ENCODE measurements at places on chromosomes 1 and 21.

GRCh38 chr1:156858555-156858956 is 361 bp downstream of the INSRR start:
- DNase-seq: no peak

- no peak for DNase-seq
These were observed 63.8 kb upstream of the LYST start for GRCh38 chr1:235930543-235930942.

- no peak for DNase-seq
These were observed 38.6 kb upstream of the GADD45A start for GRCh38 chr1:67646145-67647035.

DNA sequence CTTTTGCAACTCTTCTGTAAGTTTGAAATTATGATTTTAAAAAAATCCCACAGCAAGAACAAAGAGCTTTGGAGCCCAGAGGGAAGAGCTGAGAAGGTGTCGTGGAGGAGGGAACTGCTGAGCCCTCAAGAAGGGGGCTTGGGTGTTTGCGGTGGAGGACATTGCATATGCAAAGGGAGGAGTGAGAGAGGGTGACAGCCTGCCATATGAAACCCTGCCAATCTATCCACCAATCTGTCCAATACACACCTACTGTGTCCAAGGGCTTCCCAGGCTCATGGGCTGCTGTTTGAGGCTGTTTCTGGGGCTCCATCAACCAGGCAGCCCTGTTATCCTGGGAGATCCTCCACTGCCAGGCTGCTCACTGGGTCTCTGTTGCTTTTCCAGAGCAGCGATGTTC is 15.2 kb downstream of the WNT4 start:
- no peak for DNase-seq

GRCh38 chr1:240492832-240493440 is 119.0 kb downstream of the GREM2 start:
- DNase-seq: peak; percentile 3

DNA sequence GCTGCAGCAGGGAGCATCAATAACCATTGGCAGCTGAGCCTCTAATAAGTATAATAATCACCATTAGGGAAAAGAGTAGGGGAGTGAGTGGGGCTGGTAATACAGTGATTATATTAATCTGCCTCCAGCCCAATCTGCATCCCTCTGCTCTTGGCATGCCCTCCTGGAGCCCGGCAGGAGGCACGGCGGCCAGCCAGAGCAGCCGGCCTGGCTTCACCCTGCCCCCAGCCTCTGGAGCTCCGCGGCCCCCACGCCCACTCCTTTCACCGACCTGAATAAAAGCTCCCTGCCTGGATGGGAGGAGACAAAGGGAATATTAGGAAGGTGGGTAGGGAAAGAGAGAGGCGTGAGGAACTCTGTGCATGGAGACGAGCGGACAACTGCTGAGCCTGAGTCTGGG is 28.3 kb downstream of the OPTC start:
- DNase-seq: no peak

- no peak for DNase-seq
These were observed 15.0 kb upstream of the FAM131C start for GRCh38 chr1:16088351-16088911.

GRCh38 chr1:232183266-232183800 is 446.6 kb downstream of the SIPA1L2 start:
- no peak for DNase-seq

DNA sequence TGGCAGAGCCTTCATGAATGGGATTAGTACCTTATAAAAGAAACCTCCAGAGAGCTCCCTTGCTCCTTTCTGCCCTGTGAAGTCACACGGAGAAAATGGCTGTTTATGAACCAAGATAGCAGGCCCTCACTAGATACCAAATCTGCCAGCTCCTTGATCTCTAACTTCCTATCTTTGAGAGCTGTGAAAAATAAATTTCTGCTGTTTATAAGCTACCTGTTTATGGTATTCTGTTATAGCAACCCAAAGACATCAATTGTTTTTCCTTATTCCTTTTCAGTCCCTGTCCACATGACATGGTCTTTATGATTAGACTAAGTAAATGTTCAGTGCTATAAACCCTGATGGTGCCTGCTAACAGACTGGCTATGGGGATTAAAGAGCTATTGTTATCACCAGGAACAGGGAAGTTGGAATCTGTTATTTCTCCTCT is 9.7 kb upstream of the STIL start:
- DNase-seq: no peak

DNA sequence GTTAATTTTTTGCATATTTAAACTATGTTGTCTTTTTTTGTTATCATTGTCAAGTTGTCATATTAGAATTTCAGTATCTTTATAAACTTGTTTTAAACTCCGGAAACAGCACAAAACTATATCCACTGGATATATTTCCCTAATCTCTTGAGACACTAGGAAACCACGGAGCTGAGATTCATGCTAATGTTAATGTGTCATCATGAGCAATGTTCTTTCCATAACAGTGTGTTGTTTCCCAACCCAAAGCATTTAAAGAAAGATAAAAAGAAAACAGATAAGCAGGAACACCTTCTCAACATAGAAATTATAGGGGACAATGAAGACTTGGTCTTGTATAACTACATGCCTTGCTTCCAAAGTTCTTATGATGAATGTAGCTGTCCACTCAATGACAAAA is 626.2 kb upstream of the TMPRSS15 start:
- DNase-seq: no peak

- DNase-seq: no peak
These were observed 101.7 kb downstream of the OLFML2B start for GRCh38 chr1:161921990-161922389.

GRCh38 chr1:209539576-209539975 is 43.9 kb upstream of the CAMK1G start:
- DNase-seq: no peak

GRCh38 chr1:225794954-225795353 is 15.0 kb upstream of the EPHX1 start:
- no peak for DNase-seq

- DNase-seq: no peak
These were observed 26.2 kb upstream of the SNX27 start for GRCh38 chr1:151585622-151586021.

DNA sequence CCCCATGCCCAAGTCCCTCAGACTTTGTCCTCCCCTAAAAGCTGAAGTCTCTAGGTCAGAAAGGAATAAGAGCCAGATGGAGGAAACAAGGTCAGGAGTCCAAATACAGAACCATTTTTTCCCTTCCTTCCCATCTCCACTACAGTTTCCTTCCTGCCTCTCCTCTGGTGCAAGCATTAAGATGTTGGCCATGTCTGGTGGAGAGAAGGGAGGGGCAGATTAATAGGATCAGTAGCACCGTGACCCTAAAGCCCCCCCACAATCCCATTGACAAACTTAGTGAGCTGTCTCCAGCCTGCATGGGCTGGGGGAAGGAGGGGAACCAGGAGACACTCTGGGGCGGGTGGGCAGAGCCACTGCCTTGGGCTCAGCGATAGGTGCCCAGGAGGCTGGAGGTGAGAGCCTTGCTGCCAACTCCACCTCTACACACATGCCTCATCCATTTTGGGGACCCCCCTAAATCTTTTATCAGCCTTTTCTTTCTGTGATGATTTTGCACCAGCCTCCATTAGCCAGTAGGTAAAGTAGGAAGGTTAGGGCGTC is 59.8 kb downstream of the RHBG start:
- no peak for DNase-seq

DNA sequence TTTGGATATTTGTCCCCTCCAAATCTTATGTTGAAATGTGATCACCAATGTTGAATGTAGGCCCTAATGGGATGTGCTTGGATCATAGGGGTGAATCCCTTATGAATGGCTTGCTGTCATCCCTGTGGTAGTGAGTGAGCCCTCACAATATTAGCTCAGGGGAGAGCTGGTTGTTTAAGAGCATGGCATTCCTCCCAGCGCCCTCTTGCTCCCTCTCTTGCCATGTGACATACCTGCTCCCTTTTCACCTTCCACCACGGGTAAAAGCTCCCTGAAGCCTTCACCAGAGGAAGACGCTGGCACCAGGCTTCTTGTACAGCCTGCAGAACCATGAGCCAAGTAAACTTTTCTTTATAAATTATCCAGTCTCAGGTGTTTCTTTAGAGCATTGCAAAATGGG is 305.6 kb downstream of the KCTD3 start:
- DNase-seq: no peak

- DNase-seq: no peak
These were observed 5.7 kb upstream of the CSTB start for GRCh38 chr21:43781846-43782245.

DNA sequence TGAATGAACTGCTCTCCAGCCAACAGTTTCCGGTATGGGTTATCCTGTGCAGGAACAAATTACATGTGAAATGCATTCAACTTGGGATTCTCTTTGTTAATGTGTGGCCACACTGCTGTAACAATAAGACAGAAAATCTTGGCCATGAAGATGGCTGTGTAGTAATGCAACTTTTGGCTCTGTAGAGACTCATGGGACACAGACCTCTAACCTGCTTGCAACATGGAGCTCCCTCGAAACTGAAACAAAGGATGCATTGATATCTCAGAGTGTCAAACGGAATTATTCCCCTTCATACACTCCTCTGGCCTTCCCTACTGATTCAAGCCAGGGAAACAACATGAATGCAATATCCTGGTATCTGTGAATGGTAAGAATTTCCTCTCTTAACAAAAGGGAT is 559.3 kb upstream of the ZRANB2 start:
- no peak for DNase-seq

DNA sequence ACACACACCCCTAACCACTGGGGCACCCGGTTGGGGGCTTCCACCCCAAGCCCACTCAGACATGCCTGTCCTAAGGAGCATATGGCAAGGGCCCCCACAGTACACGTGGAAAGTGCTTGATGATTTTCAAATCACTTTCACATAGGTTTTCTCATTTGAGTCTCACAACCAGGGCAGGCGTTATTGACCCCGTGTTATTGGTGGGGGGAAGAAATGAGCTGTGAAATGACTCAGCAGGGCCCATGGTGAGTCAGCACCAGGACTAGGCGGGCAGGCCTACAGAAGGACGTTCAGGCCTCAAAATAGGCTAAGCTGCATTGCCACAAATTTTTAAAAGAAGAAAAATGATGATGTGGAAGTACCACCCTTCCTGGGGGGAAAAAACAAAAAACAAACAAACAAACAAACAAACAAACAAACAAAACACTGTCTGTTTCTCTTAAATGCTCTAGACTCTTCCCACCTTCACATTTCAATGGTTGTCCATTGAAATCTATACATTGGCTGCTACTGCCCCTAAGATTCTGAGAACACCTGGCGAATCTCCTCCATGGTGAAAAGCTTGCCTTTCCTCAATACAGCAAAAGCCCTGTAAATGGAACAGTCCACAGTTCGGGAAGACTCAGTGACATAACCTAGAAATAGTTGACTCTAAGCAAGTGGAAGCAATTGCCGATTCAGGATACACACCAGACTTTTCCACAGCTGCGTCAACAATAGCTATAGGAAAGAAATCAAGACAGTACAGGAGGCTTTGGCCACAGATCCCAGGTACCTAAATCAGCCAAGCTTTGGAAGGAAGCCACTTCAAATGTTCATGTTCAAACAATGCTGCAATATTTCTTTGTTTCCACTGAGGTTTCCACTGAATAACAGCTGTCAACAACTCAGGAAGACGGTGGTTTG is 234.7 kb downstream of the TOMM20 start:
- DNase-seq: peak; percentile 53

DNA sequence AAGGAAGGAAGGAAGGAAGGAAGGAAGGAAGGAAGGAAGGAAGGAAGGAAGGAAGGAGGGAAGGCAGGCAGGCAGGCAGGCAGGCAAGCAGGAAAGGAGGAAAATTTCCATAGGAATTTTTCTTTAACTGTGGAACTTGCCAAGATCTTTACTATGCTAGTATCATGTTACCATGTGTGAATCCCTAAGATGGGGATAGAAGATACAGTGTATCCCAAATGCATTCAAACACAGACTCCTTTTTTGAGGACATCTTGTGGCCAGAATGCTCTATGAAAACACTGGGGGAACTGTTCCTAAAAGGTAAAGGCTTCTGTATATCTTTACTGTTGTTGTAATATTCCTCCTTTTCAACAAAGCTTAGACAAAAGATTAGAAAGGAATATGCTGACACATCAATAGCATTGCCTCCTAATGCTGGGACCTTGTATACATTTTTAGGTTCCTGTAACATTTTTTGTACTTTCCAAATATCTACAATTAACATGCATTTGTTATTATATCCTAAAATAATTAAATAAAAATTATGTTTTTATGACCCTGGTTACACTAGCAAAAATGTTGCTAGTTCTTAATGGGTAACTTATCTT is 20.6 kb downstream of the CCDC190 start:
- DNase-seq: no peak

DNA sequence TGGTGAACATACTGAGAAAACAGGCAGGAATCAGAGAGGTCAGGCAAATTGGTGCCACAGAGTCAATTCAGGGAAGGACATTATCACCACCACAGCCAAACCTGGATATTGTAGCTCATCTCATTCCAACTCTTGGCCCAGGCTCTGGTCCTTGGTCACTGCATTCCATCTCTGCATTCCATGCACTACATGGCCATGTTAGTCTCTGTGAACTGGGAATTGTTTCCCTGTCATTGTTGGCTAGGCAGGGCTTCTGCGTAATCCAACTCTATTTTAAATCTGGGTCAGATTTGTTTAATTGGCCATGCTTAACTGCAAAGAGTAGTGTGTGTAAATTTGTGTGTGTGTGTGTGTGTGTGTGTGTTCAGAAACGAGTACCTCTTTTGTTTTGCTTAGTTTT is 837.6 kb upstream of the ADAMTS5 start:
- no peak for DNase-seq

DNA sequence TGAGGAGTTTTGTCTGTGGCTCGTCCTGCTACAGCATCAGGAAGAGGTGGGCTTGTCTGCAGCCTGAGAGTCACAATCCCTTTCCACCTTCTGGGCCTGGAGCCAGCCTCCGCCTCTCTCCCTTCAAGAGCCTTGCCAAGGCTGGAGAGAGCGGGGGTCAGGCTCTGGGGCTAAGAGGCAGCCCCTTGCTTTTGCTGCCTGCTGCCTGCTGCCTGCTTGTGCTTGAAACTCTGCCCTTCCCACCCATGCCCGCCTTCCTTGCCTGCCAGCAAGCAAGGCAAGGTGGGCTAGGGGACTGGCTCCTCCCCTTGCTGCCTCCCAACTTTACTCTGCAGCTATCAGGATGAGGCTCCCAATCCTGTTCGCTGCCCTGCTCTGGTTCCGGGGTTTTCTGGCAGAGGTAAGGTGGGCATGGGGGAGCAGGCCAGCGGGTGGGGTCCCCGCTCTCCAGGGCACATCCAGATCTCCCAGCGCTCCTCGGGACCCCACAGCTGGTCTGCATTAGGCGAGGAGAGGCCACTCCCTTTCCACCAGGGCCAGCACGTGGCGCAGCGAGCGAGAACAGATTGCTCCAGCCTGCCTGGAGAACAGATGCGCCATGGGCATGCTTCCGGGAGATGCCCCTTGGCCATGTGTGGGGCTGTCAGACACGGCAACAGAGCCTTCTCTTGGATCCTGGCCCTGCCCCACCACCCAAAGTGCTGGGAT is 7.5 kb upstream of the PTPN7 start:
- DNase-seq: no peak
